ENCODE measurements at places on chromosomes 12 and 14.
A peak's percentile ranks its signal among the peaks of the same experiment; 100 is the strongest.

- no peak for DNase-seq
Observed at GRCh38 chr12:124909831-124910560, 4.5 kb downstream of the UBC start.

GRCh38 chr14:81269100-81269978, 48.6 kb upstream of the GTF2A1 start:
- DNase-seq, result peak; percentile 22

DNA sequence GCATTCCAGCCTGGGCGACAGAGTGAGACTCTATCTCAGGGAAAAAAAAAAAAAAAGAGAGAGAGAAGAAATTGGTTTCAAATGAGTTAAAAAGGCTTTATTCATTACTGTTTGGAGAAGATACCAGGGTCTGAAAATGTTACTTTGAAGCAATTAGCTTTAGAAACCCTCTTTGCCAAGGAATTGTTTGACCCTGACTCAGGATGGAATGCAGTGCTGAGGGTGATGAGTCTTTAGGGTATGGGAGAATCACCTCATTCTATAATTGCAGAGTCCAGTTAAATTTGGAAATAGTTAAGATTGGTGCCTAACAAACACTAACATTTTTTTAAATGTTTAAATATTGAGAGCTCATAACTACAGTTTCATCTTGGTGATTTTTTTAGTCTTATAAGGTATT, 13.3 kb downstream of the RAP1B start:
- DNase-seq, result peak; percentile 60

DNA sequence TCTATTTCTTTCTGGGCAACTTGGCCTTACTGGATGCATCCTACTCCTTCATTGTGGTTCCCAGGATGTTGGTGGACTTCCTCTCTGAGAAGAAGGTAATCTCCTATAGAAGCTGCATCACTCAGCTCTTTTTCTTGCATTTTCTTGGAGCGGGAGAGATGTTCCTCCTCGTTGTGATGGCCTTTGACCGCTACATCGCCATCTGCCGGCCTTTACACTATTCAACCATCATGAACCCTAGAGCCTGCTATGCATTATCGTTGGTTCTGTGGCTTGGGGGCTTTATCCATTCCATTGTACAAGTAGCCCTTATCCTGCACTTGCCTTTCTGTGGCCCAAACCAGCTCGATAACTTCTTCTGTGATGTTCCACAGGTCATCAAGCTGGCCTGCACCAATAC, 5.3 kb downstream of the OR4N5 start:
- no peak for DNase-seq

DNA sequence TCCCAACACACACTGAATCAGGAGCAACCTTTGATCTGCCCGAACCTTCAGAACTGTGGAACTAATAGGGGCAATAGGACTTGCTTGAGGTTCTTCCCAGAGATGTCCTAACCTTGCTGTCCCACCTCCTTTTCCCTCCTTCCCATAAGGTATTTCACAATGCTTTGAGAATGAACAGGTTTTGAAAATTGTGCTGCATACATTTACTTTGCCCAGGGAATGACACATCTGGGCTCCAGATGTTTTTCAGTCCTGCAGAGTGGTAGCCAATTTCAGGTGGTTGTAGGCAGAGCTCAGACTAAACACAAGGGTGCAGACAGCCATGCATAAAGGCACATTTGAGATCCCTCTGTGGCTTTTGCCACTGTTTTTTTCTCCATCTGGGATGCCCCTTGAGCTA, 206.7 kb upstream of the PWP1 start:
- DNase-seq, result no peak

- no peak for DNase-seq
Observed at GRCh38 chr12:131045705-131046460, 92.2 kb downstream of the ADGRD1 start.

DNA sequence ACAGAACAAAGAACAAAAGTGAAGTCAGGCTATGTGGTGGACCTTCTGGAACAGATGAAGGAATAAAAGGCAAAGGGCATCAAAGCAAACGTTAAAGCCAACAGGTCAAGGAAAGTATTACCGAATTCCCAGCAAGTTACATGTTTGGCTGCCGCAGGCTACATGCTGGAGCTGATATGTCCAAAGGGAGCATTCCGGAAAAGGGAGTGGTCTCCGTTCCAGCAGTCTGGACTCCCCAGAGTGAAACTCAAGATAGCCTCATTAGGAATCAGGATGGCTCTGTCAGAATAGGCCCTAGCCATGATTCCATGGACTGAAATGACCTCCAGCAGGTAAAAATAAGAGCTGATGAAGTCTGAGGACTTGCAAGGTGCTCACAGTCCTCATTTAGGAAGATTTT, 379.8 kb upstream of the PRICKLE1 start:
- no peak for DNase-seq

- no peak for DNase-seq
Observed at GRCh38 chr14:35696575-35696974, 112.5 kb downstream of the RALGAPA1 start.

DNA sequence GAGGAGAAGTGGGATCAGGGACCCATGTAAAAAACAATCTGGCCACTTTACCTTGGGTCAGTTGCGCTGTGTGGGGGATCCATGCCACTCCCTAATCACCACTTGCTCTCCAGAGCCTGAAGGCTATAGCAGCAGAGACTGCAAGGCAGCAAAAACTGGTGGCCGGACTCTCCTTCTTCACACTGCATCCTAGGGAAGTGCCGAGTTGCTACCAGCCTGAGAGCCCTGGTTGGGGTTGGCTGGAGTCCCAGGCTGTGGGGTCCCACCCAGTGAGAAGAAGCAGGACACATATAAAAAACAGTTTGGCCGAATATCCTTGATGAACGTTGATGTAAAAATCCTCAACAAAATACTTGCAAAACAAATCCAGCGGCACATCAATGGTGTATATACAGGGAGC, 341.2 kb downstream of the AEBP2 start:
- DNase-seq, result no peak

DNA sequence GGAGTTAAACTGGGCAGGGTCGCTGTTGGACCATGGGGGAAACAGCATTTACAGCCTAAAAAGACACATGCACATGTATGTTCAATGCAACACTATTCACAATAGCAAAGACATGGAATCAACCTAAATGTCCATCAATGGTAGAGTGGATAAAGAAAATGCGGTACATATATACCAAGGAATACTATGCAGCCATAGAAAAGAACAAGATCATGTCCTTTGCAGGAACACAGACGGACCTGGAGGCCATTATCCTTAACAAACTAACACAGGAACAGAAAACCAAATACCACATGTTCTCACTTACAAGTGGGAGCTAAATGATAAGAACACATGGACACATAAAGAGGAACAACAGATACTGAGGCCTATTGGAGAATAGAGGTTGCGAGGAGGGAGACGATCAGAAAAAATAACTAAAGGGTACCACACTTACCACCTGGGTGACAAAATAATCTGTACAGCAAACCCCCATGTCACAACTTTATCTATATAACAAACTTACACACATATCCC, 25.0 kb upstream of the SRP54 start:
- DNase-seq, result no peak

- DNase-seq, result no peak
Observed at GRCh38 chr14:92456215-92457015, 57.2 kb upstream of the RIN3 start.

GRCh38 chr12:14654416-14654815, 42.0 kb downstream of the GUCY2C start:
- DNase-seq, result no peak

DNA sequence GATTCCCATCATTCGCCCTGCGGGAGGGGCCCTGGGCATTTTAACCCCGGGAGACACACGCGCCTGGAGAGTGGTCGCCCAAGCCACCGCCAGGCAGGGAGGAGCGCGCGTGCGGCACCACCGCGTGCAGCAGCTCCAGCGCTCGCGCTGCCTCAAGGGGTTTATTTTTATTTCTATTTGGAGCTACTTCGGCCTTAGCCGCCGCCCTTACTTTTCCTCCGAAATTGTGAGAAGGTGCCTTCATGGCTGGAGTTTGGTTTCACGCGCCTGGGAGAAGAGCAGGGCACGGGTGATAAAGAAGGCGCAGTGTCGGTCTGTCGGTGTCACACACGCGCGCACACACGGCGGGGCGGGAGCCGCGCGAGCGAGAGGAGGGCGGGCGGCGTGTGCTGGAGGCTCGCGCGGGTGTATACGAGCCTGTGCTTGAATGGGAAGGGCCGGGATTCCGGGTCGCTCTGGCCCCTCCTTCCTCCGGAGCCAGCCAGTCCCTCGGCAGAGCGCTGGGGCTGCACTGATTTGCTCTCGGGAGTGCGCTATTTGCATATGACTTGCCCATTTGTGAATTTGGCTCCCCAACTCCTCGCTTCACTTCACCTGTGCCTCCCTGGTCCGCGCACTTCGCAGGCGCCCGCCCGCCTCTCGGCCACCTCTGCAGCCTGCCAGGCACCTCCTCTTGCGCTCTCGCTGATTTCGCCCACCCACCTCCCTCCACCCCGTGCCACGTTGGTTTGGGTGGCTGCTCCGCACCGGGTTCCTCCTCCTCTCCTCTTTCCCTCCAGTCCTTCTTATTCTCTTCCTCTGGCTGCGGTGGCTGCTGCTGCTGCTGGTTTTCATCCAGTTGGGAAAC, 932.3 kb downstream of the DIO2 start:
- peak; percentile 6 for DNase-seq

GRCh38 chr12:3020850-3021435, 56.2 kb upstream of the TSPAN9 start:
- no peak for DNase-seq

- DNase-seq, result no peak
Observed at GRCh38 chr12:55729819-55730818, 1.3 kb upstream of the CD63 start.

DNA sequence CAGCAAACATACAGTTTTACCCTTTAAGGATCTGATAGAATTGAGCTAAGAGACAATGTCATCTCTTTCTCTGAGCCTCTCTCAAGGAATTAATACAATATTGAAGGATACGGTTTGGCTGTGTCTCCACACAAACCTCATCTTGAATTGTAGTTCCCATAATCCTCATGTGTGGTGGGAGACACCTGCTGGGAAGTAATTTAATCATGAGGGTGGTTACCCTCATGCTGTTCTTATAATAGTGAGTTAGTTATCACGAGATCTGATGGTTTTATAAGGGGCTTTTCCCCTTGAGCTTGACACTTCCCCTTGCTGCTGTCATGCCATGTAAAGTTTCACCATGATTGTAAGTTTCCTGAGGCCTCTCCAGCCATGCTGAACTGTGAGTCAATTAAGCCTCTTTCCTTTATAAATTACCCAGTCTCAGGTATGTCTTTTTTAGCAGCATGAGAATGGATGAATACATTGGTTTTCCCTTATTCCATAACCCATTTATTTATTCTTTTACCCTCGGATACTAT, 47.6 kb downstream of the TMEM30B start:
- no peak for DNase-seq

DNA sequence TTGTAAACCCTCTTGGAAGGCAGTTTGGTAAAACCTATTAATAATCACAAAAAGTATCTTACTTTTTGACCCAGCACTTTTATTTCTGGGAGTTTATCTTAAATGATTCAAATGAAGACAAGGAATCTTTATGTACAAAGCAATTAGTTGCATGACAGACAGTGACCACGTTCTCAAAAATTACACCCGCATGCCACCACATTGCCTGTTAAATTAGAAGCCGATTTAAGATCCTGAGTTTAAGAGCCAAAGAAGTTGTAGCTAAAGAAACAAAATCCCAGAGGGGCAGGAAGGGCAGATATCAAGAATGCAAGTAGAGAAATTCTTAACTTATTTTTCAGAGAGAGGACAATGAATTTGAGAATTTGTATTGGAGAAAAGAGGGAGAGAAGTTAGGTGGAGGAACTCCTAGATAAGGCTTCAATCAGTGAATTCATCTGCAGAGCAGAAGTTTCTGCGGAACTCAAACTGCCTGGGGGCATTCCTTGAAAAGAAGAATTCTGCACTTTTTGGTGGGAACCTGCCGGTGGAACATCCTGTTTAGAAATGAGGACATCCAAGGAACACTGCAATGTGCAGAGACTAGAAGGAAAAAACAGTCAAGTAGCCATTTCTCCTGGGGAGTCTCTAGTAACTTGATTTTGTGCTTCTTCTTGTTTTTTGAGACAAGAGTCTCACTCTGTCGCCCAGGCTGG, 1.1 kb upstream of the RIOX1 start:
- DNase-seq, result no peak

DNA sequence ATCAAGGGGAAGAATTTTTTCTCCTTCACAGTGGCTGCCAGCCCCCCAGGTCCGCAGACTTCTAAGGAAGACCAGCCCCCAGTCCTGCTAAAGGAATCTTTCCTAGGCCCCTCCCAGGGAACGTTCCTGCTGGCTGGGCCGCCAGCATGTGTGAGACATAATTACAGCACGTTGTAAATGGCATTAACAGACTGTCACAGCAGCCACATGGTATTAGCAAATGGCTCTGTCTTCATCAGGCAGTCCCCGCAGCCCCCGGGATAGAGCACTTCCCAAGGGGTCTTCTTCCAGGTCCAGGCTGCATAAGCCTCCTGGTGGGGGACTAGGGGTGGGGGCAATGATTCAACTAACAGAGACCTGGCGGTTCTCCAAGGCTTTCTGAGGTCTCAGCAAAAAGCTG, 34.9 kb upstream of the FAM222A start:
- no peak for DNase-seq

- DNase-seq, result no peak
Observed at GRCh38 chr14:63342371-63342770, 23.6 kb upstream of the GPHB5 start.

- no peak for DNase-seq
Observed at GRCh38 chr12:20011200-20011599, 357.1 kb upstream of the PDE3A start.

DNA sequence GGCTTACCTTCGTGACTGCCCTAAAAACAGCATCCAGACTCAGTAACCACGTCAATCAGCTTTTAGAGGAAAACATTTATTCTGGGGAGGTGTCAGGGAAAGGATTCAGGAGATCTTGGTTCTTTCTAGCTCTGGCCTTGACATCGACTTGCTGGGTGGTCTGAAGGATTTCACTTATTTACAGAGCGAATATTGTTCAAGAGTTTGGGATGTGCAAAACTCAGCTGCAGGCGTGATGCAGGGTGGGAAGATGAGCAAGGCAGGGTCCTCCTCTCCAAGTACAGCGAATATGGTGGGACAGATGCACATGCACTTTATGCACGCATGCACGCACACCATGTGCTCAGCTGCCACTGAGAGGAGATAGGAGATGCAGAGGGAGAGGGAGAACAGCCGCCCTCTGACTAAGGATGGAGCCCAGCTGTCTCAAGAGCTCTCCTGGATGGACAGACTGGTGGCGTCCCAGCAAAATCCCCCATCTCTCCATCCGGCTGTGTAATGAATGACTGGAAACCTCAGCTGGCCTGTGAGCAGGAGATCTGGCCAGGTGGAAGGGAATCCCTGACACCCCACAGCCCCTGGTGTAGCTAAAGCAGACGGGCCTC, 24.4 kb upstream of the BDKRB1 start:
- no peak for DNase-seq
